ENCODE measurements at places on chromosomes 7 and 10.

- peak; percentile 93 for DNase-seq
Measured at GRCh38 chr7:81499262-81500116, 270.4 kb downstream of the HGF start.

DNA sequence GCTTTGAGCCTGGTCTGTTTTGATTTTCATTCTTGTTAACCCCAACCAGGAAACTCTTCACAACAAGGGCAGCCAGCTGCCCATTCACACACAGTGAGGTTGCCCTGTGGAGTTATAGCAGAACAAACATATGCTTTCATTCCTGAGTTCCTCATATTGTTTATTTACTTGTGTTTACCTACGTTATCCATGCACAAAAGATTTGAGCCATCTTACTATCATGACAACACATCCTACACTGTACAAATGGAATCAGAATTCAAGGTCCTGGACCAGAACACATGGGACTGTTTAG is 21.7 kb upstream of the BMPER start:
- DNase-seq: peak; percentile 15

- no peak for DNase-seq
Measured at GRCh38 chr10:132912713-132913558, 29.4 kb downstream of the CFAP46 start.

GRCh38 chr10:97830064-97830463 is 19.6 kb upstream of the GOLGA7B start:
- DNase-seq: no peak

GRCh38 chr7:132919771-132920170 is 162.1 kb downstream of the CHCHD3 start:
- DNase-seq: no peak

DNA sequence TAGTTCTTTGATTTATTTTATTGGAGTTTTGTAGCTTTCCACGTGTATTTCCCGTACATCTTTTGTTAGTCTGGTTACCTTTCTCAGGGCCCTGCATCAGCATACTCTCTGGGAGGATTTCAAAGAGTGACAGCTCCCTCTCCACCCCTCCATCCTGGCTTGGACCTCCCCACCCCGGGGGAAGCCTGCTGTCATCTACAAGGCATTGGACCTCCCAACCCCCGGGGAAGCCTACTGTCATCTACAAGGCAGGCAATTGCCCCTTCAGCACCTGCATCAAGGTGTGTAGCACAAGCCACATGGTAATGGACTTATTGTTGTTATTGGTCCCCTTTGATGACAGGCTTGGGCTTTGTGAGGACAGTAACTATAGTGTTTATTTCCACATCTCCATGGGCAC is 390.1 kb downstream of the TCERG1L start:
- no peak for DNase-seq

DNA sequence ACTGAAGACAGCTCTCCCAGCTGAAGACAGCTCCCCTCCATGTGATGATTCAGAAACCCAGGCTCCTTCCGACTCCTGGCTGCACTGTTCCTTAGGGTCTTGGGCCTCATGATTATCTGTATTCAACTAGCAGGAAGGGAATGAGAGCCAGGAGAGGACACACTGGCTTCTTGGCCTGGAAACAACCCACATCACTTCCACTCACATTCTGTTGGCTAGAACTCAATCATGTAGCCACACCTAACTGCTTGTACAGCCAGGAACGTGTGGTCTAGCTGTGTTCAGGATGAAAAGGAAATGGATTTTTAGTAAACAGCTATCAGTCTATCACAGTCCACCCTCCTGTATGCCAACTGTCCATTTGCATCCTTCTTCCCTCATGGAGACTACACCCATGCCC is 30.5 kb upstream of the XPNPEP1 start:
- no peak for DNase-seq

- DNase-seq: no peak
Measured at GRCh38 chr7:36900988-36901710, 176.9 kb upstream of the AOAH start.

DNA sequence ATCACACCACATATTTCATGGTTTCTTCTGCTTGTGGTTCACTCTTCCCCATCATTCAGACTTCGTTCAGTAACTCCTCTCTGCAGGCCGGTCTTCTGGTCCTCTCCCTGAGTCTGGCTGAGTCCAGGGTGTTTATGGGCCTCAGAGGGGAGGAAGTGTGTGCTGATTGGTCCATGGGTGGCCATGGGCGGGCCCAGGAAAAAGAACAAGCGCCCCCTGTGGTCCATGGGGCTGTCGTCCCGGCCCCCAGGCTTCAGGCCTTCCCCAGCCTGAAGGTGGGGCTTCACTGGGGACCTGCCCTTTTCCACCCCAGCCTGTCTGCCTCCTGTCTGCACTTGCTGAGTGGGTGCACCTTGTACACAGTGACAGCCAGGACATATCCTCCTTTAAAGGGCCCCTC is 123.7 kb downstream of the VIPR2 start:
- DNase-seq: no peak

DNA sequence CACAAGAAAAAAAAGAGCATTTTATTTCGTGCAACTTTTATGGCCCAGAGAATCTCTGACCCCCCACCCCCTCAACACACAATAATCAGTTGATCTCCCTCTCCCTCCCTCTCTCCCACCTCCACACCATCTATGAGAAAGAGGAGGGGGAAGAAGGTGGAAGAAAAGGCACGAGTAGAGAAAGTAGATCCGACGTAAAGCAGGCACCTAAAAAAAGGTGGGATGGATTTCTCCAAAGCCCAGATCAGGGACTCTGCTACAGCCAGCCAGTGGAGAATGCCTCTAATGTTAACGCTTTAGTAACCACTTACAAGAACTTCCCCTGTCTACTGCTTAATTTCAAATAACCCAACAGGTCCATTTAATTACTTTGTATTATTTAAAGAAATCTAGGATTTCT is 24.4 kb downstream of the KMT2C start:
- no peak for DNase-seq

DNA sequence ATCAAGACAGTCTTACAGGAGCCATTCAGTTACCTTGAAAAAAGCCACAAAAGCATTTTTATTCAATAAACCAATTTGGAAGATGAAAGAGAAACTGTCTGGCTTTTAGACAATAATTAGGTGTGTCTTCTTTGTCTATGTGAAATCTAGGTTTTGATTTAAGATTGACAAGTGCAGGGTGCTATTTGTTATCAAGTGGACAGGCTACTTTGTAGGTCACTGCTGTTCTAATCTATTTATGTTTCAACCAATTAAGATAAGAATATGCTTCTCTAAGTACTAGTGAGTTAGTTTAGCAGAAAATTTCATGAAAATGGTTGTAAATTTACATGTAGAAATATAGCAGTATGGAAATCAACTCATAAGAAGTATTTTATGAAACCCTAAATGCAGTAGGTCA is 177.5 kb downstream of the CACNA2D1 start:
- DNase-seq: no peak

DNA sequence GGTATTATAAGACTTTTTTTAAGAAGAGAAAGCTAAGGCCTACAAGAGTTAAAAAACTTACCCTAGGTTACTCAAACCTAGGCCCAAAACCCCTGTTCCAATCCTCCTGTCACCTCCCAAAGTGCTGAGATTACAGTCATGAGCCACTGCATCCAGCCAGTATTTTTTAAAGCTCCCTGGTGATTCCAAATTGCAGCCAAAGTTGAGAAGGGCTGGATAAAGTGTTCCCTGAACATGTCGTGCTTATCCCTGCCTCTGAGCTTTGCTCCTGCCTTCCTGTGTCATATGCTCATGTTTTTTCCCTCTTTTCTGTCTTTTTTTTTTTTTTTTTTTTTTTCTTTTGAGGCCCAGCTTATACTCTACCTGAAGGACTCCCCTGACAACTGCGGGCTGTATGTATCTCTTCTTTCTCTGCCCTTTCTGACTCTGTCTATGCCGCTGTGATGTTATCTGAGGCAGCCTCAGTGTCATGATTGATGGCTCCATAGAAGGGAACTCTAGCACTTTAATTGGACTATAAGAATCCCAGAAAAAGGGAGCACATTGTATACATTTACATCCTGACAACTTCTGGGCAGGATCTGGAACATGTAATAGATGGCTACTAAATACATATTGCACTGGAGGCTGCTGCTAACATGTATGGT is 8.0 kb downstream of the AKR1B10 start:
- no peak for DNase-seq
